ENCODE measurements at places on chromosomes 7 and 10. TPM values are rescaled to one million over a fixed set of nuclear protein-coding genes. Genes with fewer than 3 reads are reported as not detected.
A peak's percentile ranks its signal among the peaks of the same experiment; 100 is the strongest.

Gene LRIT1
- total RNA-seq = not detected

Gene AOAH
- total RNA-seq = not detected

Gene CCDC172
- total RNA-seq = not detected

Gene CYP26C1
- total RNA-seq = not detected

Gene GLCCI1
- total RNA-seq = 0.76 TPM

Gene CUEDC2
- total RNA-seq = 151 TPM

Gene WEE2
- total RNA-seq = not detected

Gene ARL5B
- 12.8 TPM for total RNA-seq

Gene TMEM270
- not detected for total RNA-seq

Gene OIT3
- not detected for total RNA-seq

Gene ADGRA1
- total RNA-seq = not detected

Gene JAKMIP3
- 0.99 TPM for total RNA-seq

Gene ADAM12
- 15.8 TPM for total RNA-seq

Gene WASHC2C
- total RNA-seq = 21.6 TPM

Gene CFTR
- not detected for total RNA-seq

DNA sequence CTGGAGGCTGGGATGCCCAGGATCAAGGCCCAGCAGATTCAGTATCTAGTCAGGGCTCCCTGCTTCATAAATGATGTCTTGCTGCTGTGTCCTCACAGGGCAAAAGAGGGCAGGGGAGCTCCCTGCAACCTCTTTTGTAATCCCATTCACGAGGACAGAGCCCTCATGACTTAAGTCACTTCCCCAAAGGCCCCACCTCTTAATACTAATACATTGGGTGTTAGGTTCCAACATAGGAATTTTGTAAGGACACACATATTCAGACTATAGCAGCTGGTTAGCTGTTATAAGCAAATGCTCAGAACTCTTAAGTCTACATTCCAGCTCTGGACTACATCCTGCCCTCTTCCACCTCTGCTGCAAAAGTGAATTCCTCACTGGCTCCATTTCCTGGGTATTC is 63.0 kb downstream of the VOPP1 start:
- DNase-seq = no peak

- no peak for DNase-seq
These were observed 69.4 kb downstream of the FAM53B start for GRCh38 chr10:124674768-124675222.

DNA sequence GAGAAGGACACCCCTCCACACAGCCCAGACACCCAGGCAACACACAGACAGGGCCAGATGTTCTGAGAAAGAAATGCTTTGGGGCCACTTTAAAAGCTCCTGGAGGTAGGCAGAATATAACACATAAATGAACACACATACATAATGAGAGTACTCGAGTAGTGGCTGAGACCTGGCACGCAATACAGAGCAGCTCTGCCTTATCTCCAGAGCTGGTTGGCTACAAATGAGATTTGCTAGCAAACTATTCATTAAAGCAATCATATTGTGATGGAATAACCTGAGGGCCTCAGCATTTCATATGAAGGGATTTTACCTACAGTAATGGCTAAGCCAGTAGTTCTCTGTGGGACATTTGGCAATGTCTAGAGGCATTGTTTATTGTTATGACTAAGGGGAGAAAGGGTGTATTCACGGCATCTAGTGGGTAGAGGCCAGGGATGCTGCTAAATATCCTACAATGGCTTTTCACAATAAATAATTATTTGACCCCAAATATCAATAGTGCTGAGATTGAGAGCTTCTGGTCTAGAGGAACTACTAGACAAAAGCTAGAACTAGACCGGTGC is 5.5 kb upstream of the IMPDH1 start:
- no peak for DNase-seq

GRCh38 chr7:137992550-137993394 is 9.1 kb downstream of the CREB3L2 start:
- peak; percentile 77 for DNase-seq

DNA sequence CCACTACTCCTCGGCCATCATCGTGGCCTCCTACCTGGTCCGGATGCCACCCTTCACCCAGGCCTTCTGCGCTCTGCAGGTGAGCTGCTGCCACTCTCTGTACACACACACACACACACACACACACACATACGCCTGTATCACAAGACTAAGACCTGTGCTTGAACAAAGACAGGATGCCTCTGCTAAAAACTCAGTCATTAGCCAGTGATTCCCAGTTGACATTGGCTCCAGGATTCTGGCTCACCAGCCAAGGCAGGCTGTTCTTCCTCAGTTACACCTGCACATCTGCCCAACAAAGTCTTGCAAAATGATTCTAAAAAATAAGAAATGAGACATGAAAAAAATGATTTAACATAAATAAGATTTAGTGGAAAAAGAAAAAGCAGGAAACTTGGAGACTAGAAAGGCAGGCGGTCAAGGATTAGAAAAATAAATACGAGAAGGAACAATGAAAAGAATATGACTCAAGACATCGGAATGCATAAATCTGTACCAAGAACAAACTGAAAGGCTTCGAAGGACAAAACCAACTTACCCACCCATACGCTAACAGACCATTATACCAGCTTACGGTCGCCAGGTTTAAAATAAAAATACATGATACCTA is 7.4 kb upstream of the LRRC18 start:
- DNase-seq = no peak

GRCh38 chr10:72260976-72261783 is 12.5 kb upstream of the DDIT4 start:
- no peak for DNase-seq

GRCh38 chr10:32180390-32181280 is 124.4 kb upstream of the KIF5B start:
- no peak for DNase-seq

- DNase-seq = no peak
These were observed 283.5 kb downstream of the THSD7A start for GRCh38 chr7:11548532-11548931.

- no peak for DNase-seq
These were observed 25.6 kb downstream of the ANKMY2 start for GRCh38 chr7:16619979-16620408.

DNA sequence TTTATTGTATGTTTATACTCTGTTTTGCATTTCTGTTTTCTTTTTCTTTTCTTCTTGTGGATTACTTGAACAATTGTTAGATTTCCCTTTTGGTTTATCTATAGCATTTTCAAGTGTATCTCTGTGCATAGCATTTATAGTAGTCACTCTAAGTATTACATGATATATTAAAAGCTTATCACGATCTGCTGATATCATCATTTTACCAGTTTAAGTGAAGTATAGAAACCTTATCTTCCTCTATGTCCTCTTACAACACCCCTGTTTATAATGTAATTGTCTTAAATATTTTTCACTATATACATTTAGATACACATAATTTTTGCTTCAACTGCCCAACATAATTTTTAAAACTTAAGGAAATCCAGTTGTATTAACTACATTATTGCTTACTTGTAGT is 513.9 kb upstream of the CELF2 start:
- no peak for DNase-seq

GRCh38 chr7:1297017-1297960 is 64.6 kb downstream of the UNCX start:
- no peak for DNase-seq

DNA sequence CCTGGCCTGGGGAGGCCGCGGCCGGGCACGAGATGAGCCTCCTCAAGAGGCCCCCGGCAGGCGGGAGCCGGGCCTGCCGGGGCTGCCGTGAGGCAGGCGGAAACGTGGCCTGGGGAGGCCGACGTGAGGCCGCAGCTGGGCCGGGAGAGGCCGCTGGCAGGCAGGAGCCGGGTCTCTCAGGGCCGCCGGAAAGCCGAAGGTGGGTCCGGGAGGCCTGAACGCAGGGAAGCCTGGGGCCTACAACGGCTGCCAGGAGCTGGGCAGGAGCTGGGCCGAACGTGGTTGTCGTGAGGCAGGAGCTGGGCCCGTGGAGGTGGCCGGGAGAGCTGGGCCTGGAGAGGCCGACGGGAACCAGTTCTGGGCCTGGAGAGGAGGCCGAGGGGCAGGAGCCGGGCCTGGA is 171.9 kb downstream of the TPST1 start:
- no peak for DNase-seq

DNA sequence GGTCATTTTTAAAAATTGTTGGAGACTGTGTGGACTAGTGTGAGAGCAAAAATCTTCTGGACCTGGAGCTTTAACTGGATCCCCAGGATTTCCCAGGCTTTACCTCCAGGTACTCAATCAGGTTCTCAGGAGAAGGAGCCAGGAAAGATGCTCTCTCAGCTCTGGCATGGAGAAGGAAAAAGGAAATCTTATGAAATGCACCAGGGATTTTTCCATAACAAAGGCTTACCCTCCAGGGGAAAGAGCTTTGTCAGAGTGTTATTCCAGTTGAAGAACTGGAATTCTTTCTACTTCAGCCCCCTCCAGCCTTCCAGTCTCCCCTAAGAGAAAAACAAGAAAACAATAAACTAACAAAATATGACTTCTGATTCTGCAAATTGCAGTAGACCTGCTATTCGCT is 436.7 kb upstream of the ANKRD30A start:
- no peak for DNase-seq

DNA sequence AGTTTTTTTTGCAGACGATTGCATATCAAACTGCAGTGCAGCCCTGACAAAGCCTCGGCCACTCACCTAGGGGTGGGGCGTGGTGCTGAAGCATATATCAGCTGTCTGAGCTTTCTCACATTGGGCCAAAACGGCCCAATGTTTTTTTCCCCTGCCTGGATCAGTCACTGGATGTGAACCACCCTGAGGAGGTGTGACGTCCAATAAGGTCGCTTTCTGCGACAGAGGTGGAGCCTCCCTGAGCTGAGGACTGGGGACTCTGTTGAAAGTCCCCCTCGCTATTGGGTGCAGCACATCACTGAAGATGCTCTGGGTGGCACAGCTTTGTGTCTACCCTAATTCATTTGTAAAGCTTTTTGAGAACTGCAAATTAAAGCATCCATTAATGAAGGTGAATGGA is 60.9 kb downstream of the SEM1 start:
- DNase-seq = no peak

DNA sequence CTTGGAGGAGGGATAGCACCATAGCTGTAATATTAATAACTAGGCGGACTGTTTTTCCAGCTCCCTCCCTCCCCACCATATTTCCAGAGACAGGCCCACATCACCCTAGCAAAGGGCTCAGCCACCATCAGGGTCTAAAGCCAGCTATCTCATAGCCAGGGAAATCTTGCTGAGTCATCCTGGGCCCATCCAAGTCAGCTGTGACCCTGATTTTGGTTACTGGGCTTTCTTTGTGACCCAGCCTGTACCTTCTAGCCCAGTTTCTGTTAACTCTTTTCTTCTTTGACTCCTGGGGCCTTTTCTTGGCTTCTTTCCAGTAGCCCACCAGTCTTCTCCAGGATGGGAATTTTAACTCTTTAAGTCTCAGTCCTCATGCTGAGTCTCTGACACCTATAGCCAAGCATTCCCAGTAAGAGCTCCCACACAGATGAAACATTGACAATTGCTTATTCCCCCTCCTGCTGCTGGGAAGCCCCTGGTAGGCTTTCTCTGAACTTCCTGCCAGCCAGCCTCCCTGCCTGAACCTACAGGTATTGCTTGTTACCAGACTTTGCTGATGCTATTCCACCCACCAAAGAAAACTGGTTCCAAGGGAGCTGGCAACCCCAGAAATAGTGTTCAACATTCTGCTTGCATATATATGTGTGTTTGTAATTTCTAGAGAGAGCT is 34.8 kb upstream of the ADO start:
- DNase-seq = peak; percentile 12

- no peak for DNase-seq
These were observed 4.8 kb upstream of the KCP start for GRCh38 chr7:128915271-128915819.

DNA sequence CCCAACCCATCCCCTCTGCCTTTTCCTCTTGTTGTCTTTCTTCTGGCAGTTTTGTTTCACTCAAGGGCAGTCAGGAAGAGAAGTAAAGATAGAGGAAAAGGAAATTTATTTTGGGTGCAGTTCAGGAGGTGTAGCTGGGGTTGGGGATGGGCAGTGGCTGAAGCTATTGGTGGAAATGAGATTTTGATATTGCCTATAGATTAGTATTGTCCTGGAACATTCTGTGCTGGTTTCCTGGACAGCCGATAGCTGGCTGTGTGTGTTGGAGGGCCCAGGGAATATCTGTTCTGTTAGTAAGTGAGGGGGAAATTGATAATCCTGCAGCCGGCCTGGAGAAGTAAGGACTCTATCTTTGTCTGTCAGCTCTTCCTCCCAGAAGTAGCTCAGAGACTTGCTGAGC is 107.8 kb downstream of the AUTS2 start:
- no peak for DNase-seq

DNA sequence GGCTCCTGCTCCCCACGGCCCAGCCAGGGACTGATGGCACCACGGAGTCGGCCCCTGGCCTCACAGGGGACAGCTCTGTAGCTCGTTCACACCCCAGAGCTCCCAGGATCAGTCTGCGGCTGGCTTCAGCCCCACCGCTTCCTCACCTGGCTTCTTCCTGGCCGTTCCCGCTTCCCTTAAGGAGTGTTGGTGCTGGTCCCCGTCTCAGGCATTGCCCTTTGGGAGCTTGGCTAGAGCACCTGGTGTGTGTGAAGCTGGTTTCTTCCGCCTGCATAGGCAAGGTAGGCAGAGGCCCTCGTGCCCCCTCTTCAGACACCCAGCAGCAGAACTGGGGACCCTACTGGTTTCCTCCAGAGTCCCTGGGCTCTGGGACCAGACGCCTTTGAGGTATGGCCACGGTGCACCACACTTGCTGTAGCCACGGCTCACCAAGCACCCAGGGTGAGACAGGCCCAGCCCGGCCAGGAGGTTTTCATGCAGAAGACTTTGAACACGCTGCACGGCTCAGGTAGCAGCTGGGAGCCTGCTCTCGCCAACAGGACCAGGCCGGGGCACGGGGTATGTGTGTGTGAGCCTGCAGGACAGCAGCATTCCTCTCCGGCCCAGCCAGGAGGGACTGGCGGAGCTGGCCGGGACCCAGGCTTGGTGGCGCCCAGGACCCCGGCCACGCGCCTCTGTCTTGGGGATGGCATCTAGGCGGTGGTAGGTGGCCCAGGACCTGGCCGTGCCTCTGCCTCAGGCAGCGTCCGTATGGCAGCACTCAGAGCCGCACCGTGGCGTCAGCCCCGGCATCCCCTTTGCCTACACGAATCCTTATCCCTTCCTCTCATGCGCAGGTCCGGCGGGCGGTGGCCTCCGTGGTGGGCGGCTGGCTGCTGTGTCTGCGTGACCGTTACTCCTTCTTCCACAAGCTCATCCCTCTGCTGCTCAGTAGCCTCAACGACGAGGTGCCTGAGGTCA is 13.2 kb upstream of the PRKAR1B start:
- DNase-seq = no peak

- DNase-seq = no peak
These were observed 45.5 kb upstream of the RHOBTB1 start for GRCh38 chr10:60989400-60989876.

- DNase-seq = no peak
These were observed 191.9 kb downstream of the ABCA13 start for GRCh38 chr7:48363174-48363573.

GRCh38 chr7:149719050-149719899 is 54.1 kb downstream of the ZNF467 start:
- DNase-seq = no peak

- no peak for DNase-seq
These were observed 49.9 kb upstream of the CUX1 start for GRCh38 chr7:101767544-101767943.

GRCh38 chr7:39613577-39613976 is 9.8 kb upstream of the RALA start:
- DNase-seq = no peak

Measured in MG63 (cell line).